Activated CD4-positive, alpha-beta memory T cell treated with anti-CD3 and anti-CD28 coated beads, Interleukin-2, amount 10 ng/mL, durations not matched to agents 7 days and 5 days (primary cell): ENCODE measurements at places on chromosomes 7 and 10. TPM values are rescaled to one million over a fixed set of nuclear protein-coding genes. Genes with fewer than 3 reads are reported as not detected.

- peaks cover 54% of the 10 kb centered on the region for H3K4me1 ChIP-seq
- H3K36me3 ChIP-seq: peaks cover 100% of the 10 kb centered on the region
- H3K4me3 ChIP-seq: no peak overlapping the region
- peak overlapping the region; percentile 36 for H3K27ac ChIP-seq
- H3K27me3 ChIP-seq: no peaks in the 10 kb centered on the region
These were observed 293.4 kb downstream of the CELF2 start for GRCh38 chr10:11311027-11311426.

IDI2 gene
- total RNA-seq: not detected

DNA sequence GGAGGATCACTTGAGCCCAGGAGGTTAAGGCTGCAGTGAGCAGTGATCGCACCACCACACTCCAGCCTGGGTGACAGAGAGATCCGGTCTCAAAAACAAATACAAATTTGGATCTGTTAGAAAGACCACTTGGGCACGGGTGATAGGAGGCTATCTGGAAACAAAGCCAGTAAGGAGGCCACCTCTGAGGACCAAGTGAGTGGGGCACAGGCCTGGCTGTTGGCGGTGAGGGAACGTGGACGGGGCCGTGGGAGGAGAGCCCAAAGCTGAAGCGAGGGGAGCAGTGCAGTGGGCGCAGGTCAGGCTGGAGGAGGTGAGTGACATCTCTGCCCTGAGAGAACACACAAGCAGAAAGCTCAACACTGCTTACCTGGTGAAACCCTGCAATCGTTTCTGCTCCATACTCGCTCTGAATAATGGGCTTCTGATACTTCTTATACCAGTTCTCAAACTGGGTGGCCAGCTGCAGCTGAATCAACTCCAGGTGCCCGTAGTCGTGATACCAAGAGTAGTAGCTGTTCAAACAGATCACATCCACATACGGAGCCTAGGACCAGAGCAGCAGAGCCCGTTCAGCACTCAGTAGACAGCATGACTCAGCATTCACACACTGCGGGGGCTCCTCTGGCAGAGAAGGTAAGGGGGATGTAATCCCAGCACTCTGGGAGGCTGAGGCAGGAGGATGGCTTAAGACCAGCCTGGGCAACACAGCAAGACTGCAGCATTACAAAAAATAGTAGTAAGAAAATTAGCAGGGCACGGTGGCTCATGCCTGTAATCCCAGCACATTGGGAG, 14.5 kb downstream of the GUSB start:
- no peak for DNase-seq
- no peak overlapping the region for H3K27ac ChIP-seq

ACTA2 gene
- 14.7 TPM for total RNA-seq

VSTM2A gene
- total RNA-seq: not detected

GRCh38 chr7:2019711-2020511, 212.8 kb downstream of the MAD1L1 start:
- no peak overlapping the region for H3K27ac ChIP-seq
- H3K36me3 ChIP-seq: peaks cover 9% of the 10 kb centered on the region
- DNase-seq: no peak
- H3K4me1 ChIP-seq: peaks cover 5% of the 10 kb centered on the region
- no peak overlapping the region for H3K4me3 ChIP-seq
- no peaks in the 10 kb centered on the region for H3K27me3 ChIP-seq

GRCh38 chr7:5238500-5238899, 44.2 kb upstream of the SLC29A4 start:
- H3K36me3 ChIP-seq: no peaks in the 10 kb centered on the region
- H3K4me1 ChIP-seq: peaks cover 12% of the 10 kb centered on the region

GRCh38 chr7:157318015-157318706, 18.6 kb upstream of the DNAJB6 start:
- H3K4me3 ChIP-seq: no peak overlapping the region
- DNase-seq: no peak
- peaks cover 9% of the 10 kb centered on the region for H3K27me3 ChIP-seq
- peaks cover 8% of the 10 kb centered on the region for H3K4me1 ChIP-seq
- peak overlapping the region; percentile 23 for H3K27ac ChIP-seq

NEUROD6 gene
- not detected for total RNA-seq
